ENCODE measurements at places on chromosomes 1 and 21. TPM values are rescaled to one million over a fixed set of nuclear protein-coding genes. Genes with fewer than 3 reads are reported as not detected.

GLMN gene
- total RNA-seq, result 10.3 TPM

GMEB1 gene
- 8.6 TPM for total RNA-seq

CYP4A22 gene
- total RNA-seq, result 0.47 TPM

ITLN2 gene
- not detected for total RNA-seq

CREB3L4 gene
- total RNA-seq, result 15.7 TPM

PCP4L1 gene
- total RNA-seq, result 1.3 TPM

Measured in metanephros (tissue), 2 donors.